ENCODE measurements at places on chromosomes 6 and 20.
A peak's percentile ranks its signal among the peaks of the same experiment; 100 is the strongest.

DNA sequence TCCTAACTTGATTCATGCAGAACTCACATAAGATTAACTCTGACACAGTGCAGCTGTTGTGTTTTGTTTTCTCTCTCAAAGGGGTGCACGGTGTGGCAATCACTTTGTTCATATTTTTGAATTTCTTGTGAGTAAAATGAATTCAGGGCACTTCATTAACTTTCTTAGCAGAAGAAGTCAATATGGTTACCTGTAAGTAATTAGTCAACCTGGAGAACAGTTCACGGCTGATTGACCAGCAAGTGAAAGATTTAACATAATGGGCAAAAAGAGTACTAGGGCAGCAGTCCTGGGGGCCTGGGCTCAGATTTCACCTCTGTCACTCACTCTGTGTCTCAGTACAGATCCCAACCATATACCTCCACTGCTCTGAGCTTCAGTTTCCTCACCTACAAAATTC lies 102.4 kb upstream of the SPTLC3 start:
- DNase-seq: no peak

- peak; percentile 65 for DNase-seq
These were observed 277.2 kb downstream of the CDC5L start for GRCh38 chr6:44664716-44665115.

GRCh38 chr6:147738516-147739162 lies 230.1 kb downstream of the SAMD5 start:
- peak; percentile 55 for DNase-seq

- DNase-seq: peak; percentile 45
These were observed 73.5 kb downstream of the ARMC2 start for GRCh38 chr6:108921547-108922361.

DNA sequence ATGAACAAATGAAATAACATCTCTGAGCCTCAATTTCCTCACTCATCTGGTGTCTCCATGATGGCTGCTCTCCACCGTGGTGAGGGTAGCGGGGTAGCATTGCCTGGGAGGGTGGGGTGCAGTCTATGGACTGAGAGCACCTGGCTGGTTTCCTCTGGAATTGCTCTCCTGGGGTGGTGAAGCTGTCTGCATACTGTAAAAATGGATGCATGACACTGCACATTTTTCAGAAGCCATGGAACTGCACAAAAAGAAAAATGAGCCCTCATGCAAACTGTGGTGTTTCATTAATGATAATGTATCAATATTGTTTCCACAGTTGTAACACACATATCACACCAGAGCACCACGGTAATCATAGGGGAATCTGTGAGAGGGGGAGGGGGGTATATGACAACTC lies 12.1 kb upstream of the ITPR3 start:
- DNase-seq: peak; percentile 31

Measured in adipocyte (in vitro differentiated cells).